ENCODE measurements at places on chromosomes 16 and 17.
A peak's percentile ranks its signal among the peaks of the same experiment; 100 is the strongest.

GRCh38 chr17:14352136-14352535 lies 51.3 kb downstream of the HS3ST3B1 start:
- no peak for DNase-seq

DNA sequence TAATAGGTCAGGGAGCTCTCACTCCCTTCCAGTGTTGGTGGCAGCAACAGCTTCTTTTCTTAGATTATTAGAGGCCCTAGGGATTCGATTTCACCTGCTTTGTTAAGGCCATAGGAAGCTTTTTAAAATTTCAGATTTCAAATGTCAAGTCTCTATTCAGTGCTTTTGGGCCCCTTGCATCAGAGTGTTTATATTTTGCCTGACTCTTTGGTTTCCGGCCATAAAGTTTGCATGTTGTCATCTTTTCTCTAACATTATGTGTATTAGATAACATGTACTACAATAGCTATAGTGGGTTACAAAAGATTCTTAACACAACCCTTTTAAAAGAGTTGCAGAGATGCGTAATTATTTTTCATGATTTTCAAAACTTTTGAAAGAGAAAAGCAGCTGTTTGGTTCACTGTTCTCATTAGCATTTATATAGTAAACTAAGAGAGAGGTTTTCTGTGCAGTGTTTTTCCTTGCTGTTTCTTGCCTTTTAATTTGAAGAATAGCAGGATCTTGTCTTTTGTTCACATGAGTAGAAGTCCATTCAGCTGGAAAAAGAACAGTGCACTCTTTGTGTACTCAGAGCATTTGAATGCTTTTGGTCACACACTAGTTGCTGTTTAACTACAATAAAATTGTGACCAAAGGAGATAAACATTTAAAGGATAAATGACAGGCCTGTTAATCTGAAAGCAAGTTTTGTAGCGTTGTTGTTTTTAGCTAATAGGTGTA lies 52.5 kb downstream of the FTO start:
- no peak for DNase-seq

GRCh38 chr17:38873640-38874380 lies 4.0 kb downstream of the LASP1 start:
- DNase-seq = no peak

- DNase-seq = no peak
Measured at GRCh38 chr17:83097831-83098230, 18.4 kb downstream of the METRNL start.

DNA sequence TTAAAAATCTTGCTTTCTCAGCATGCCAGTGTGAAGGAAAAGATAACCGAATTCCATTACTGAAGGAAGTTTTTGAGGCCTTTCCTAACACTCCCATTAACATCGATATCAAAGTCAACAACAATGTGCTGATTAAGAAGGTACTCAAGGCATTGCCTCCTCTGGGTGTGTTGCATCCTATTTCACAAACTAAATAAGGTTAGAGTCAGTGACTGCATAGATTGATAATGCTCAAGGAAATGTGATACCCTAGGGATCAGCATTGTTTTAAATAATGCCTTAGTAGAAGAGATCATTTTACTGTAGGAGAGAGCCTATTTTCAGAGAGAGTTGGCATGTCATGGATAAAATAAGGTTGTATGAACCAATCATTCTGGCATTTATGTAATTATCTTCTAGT lies 36.8 kb downstream of the GDPD1 start:
- DNase-seq = no peak

DNA sequence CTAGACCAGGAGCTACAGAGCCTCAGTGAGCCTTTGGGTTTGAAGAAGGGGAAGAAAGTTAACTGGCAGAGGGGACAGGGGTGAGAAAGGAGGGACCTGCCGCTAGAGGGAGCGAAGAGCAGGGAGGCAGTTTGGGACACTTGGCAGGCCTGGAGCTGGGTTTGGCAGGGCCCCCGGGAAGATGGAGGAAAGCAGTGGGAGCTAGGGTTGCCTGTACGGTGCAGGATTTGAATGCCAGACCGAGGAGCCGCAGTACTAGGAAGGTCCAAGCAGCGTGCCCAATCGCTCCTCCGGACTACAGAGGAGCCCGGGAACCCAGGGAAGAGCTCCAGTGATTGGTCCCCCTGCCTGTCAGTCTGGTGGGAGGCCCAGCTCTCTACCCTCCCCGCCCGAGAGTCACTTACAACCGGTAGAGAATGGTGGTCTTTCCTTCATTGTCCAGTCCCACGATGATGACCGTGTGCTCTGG lies 1.3 kb downstream of the ARL5C start:
- DNase-seq = peak; percentile 69

DNA sequence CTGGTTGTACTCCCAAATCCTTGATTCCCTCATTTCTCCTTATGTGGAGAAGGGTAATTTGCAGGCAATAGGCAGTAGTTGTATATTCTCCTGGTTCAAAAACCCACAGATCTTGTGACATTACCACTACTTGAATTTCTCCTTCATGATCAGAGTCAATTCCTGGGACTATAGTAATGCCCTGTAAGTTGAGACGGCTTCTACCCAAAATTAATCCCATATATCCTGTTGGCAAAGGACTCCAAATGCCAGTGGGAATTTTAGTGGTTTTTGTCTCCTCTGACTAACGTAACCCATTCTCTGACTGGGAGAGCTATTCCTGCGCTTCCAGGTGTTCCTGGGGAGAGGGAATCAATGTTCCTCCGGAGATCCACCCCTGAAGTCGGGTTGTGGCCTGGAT lies 11.6 kb upstream of the ZNF689 start:
- no peak for DNase-seq

GRCh38 chr17:57275071-57275764 lies 18.9 kb downstream of the MSI2 start:
- no peak for DNase-seq

DNA sequence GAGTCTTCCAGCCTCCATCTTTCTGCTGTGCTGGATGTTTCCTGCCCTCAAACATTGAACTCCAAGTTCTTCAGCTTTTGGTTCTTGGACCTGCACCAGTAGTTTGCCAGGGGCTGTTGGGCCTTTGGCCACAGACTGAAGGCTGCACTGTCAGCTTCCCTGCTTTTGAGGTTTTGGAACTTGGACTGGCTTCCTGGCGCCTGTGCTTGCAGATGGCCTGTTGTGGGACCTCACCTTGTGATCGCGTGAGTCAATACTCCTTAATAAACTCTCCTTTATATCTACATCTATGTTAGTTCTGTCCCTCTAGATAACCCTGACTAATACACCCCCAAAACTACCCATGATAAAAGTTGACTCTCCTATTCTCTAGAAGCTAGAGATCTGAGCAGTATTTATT lies 7.6 kb upstream of the CD300A start:
- DNase-seq = no peak

- no peak for DNase-seq
Measured at GRCh38 chr16:54123766-54124165, 162.8 kb downstream of the IRX3 start.

DNA sequence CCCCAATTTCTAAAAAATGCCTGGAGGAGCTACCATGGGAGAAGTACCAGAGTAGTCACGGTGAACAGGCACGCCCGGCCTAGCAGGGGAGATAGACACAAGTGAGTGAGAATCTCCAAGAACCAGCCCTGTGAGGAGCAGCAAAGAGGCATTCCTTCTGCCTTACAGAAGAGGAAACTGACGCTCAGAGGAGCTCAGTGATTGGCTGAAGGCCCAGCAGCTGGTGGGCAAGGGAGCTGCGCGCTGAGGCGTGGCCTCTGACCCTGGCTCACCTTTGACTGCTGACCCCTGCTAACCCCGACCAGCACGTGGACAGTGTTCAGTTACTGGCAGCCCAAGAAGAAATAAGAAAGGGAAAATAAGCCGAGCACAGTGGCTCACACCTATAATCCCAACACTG lies 1.8 kb downstream of the C16orf96 start:
- DNase-seq = no peak

GRCh38 chr16:30068750-30069610 lies 3.4 kb downstream of the ALDOA start:
- DNase-seq = no peak

GRCh38 chr17:31696184-31696602 lies 162.9 kb downstream of the COPRS start:
- no peak for DNase-seq

- no peak for DNase-seq
Measured at GRCh38 chr16:62832214-62832613, 796.0 kb upstream of the CDH8 start.

- DNase-seq = no peak
Measured at GRCh38 chr16:89067677-89068443, 25.8 kb upstream of the ACSF3 start.

DNA sequence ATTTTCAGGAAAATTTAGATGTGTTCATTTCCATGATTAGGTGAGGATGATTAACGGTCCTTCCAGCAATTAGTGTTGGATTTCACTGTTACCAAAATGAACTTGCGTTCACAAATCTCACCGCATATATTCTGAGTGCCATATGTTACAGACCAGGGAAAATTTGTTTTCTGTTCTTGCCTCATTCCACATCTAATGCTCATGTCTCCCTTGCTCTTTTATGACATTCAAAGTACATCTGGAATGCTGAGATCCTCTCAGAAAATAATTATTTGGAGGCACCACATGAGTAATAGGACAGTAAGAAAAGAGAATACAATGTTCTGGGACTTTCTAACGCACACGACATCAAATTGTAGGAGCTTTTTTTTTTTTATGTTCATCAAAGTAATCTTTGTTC lies 406.5 kb downstream of the SHISA9 start:
- DNase-seq = no peak

DNA sequence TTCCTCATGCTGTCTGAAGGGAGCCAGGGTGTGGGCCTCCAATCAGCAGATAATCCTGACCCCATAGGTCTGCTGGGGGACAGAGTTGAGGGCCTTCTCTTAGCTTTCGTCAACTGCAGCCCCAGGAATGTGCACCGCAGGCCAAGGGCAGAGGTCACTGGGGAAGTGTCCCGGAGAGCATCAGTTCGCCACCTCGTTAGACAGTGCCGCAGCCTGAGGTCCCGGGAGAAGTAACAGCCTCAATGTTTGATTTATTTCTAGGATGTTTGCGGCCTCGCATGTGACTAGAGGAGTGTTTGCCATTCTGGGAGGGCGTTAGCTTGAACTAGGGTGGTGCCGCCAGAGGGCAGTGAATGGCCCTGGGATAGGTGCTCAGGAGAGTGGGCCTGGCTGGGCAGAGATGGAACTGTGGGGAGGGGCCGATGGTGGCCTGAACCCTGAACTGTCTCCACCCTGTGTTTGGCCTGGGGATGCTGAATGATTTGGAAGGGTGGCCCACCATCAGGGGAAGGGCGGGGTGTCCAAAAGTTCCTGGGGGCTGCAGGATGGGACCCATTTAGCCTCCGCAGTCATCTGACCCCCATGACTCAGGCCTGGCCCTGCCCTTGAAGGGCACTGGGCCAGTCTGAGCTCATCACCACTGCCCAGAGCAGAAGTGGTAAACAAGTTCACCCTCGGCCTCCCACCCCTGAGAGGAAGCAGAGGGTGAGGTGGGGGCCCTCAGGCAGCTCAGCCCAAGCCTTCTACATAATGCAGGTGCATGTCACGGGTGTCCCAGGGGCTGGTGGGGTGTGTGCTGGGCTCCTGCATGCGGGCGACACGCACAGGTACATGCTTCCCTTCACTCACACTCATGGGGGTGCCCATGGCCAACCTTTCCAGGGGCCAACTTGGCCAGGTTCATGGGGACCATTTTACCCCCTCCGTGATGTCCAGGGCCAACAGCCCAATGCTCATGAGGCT lies 12.4 kb upstream of the TAC4 start:
- no peak for DNase-seq

- DNase-seq = no peak
Measured at GRCh38 chr17:79988185-79988971, 47.3 kb downstream of the TBC1D16 start.

DNA sequence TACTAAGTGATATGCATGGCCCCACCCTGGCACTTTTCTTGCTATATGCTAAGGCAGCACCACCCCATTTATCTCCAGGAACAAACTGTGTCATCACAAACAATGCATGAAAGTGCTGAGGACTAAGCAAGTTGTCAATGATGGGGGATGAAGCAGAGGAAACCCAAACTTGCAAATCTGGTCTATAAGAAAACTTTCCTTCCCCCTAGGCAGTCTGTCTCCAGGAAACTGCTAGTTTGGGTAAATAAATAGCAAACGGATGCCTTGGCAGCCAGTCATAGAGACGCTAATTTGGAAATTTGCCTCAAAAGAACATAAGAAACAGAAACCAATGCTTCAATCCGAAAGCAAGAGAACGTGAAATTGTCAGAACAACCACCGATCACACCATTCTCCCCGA lies 5.6 kb upstream of the HSBP1 start:
- DNase-seq = no peak

DNA sequence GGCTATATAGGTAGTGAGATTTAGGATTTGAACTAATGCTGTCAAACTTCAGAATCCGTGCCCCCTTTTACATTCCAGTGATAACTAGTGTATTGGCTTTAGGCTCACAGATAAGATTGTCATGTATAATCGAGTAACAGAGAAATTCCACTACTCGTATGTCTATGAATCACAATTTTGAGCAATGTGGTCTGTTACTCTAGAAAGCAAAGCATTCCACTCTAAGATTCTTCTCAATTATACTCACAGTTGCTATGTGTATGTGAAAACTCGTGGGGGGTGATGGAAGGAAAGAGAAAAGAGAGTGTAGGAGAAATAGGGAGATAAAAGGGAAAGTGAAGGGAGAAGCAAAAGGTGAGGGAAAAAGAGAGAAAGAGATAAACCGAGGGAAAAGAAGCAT lies 1175.1 kb upstream of the GOT2 start:
- DNase-seq = no peak

- no peak for DNase-seq
Measured at GRCh38 chr17:29195465-29196081, 15.4 kb upstream of the MYO18A start.

- no peak for DNase-seq
Measured at GRCh38 chr16:26595199-26595598, 471.5 kb upstream of the C16orf82 start.

- DNase-seq = peak; percentile 74
Measured at GRCh38 chr17:80892019-80892855, 99.4 kb upstream of the CHMP6 start.

DNA sequence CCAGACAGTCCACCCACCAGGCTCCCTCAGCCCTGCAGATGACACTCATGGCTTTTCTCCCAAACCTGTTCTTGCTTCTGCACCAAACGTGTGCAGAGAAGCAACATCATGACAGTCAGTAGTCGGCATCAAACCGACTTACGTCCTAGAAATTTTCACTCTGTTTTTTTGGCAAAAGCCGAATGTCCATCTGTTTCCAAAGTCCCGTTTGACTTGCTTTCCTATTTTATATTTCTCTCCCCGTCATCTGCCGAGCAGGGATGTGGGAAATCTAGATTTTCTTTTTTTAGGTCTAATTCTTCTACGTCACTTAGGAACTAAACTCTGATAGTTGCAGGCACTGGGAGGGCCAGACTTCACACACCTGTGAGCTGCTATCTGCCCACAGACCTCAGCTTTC lies 104.9 kb downstream of the RMI2 start:
- DNase-seq = no peak

- DNase-seq = no peak
Measured at GRCh38 chr16:55964923-55965475, 89.8 kb upstream of the CES5A start.

GRCh38 chr17:42692489-42692888 lies 10.2 kb downstream of the CNTNAP1 start:
- DNase-seq = no peak

- DNase-seq = no peak
Measured at GRCh38 chr17:9028202-9028987, 7.1 kb downstream of the NTN1 start.
